ENCODE measurements at places on chromosomes 2 and 18.

GRCh38 chr2:233060980-233061590, 943 bp downstream of the INPP5D start:
- no peak for DNase-seq

- DNase-seq = no peak
These were observed 31.4 kb downstream of the KCNJ13 start for GRCh38 chr2:232744963-232745362.

DNA sequence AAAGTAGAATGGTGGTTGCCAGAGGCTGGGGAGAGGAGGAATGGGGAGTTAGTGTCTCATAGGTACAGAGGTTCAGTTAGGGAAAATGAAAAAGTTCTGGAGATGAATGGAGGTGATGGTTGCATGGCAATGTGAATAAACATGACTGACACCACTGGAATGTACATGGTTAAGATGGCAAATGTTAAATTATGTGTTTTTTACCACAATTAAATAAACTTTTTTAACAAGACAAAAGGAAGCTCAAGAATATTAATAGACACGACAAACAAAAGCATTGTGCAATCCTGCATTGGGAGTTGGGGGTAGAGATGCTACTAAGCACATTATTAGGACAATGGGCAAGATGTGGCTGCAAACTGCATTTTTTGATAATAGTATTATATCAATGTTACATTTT, 147.7 kb downstream of the TWIST2 start:
- DNase-seq = peak; percentile 20

DNA sequence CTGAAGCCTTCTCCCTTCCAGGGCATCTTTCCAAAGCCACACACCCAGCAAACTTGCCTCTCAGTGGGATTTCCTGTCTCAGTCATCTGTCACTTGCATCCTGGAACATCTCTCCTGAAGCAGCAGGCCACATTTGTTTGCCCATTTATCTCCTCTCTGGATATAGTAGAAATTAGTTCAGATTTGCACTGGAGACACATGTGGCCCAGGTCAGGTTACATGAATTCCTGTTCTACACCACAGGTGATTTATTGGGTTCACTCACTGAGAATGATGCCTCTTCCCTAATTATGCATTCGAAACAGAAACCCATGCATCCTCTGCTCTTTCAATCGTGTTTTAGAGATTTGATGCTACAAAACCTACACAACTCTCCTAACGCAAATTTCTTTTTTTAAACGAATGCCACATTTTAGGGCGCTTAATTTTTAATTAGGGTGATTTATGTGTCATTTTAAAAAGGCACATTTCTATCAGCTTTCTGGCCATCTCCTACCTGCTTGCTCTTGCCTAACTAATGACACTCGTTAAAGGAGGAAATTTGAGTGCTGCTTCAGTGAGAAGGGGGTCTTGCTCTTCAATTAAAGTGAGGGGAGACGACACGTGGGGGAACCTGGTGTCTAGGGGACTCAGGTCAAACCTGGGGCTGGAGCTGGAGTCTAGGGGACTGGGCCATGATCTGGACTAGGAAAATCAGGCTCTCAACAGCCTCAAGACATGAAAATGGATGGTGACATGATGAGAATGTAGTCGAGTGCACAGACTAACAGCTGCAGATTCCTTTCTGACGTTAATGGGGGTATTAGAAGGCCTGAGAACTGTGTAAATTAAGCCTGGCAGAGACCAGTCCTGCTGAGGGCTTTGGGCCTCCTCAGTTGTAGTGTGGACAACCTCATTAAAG, 221.4 kb downstream of the CLIP4 start:
- no peak for DNase-seq

DNA sequence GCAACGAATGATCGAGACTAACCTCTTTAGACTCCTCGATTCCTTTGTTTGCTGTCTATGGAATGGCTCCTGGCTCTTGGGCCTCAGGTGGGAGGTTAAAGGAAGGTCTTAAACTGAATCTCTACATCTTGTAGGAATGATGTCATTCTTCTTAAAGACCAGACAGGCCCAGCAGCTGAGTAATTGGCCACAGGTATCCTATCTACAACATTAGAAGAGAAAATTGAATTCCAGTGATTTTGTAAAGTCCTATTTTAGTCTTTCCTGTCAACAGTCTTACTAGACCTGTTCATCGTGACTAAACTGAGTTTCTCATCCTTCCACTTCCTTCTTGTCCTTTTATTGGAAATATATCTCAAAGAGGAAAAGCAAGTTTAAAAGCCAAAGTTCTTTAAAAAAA, 274.8 kb downstream of the ALPK2 start:
- no peak for DNase-seq

- DNase-seq = no peak
These were observed 1.4 kb downstream of the B3GNT2 start for GRCh38 chr2:62197011-62197924.
